ENCODE measurements at places on chromosomes 3 and 15.

- DNase-seq = no peak
These were observed 43.2 kb downstream of the NBEAL2 start for GRCh38 chr3:47022641-47023071.

GRCh38 chr3:4406746-4407568 is 60.1 kb downstream of the SUMF1 start:
- DNase-seq = no peak

GRCh38 chr3:72907731-72908620 is 20.1 kb downstream of the GXYLT2 start:
- peak; percentile 70 for DNase-seq

GRCh38 chr15:92383519-92384324 is 10.0 kb upstream of the ST8SIA2 start:
- DNase-seq = no peak

DNA sequence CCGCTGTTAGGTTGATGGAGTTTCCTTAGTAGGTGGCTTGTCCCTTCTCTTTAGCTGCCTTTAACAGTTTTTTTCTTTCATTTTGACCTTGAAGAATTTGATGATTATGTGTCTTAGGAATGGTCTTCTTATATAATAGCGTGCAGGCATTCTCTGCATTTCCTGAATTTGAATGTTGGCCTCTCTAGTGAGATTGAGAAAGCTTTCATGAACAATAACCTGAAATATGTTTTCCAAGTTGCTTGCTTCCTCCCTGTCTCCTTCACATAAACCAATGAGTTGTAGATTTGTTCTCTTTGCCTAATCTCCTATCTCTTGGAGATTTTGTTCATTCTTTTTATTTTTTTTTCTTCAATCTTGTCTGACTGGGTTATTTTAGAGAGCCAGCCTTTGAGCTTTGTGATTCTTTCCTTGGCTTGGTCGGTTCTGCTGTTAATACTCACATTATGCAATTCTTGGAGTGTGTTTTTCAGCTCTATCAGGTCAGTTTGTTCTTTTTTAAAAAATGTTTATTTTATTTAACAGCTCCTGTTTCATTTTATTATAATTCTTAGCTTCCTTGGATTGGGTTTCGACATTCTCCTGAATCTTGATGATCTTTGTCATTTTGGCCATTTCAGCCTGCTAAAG is 627.9 kb downstream of the SI start:
- DNase-seq = no peak

DNA sequence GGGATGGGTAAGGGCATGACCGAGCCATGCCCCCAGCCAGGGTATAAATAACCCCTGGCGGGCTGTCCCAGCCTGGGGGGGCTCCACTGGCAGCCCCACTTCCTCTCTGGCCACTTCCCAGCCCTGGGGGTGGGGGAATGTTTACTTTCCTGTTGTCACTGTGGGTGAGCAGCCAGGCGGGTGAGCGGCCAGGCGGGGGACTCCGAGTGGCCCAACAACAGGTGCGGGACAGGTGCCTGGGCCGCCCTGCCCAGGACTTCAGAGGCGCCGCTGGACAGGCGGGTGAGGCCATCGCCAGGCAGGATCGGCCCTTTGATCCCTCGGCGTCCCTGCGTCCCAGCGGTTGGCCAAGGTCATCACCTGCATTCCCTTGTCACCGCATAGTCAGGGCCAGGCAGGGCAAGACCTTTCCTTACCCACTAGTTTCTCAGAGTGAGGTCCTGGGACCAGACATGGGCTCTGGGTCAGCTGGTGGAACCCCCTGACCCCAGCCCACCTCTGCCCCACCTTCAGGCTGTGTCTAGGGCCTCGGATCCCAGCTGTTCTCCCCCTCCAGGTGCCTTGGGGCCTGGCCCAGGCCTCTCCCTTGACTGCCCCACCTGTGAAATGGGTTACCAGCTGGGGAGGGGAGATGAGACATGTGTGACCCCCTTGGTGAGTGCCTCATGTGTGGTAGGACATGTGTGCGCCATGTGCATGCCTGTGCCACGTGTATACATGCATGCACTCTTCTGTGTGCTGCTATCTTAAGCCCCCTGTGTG is 16.6 kb downstream of the SEMA3F start:
- DNase-seq = no peak

- no peak for DNase-seq
These were observed 9.0 kb upstream of the RHO start for GRCh38 chr3:129519449-129519848.

GRCh38 chr3:107600780-107601179 is 78.0 kb downstream of the BBX start:
- DNase-seq = no peak

- DNase-seq = peak; percentile 14
These were observed 297.2 kb downstream of the RPLP1 start for GRCh38 chr15:69749797-69750196.

GRCh38 chr15:92617549-92618520 is 37.7 kb downstream of the FAM174B start:
- no peak for DNase-seq

- no peak for DNase-seq
These were observed 22.6 kb upstream of the LRRN1 start for GRCh38 chr3:3776607-3777006.

DNA sequence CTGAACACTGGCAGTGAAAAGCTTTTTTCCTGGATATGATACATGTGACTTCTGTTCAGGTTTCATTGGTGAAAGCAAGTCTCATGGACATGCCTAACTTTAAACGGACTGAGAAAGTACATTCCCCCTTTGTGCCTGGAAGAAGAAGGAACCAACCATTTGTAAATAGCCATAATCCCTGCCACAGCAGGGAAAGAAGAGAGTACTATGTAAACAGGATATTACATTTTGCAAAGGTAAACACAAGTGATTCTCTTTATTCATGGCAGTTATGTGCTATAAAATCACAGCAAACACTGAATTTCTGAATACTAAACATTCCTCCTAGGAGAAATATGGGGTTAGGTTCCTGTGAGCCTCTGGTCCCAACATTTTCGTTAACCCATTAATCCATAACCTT is 46.8 kb downstream of the PRICKLE2 start:
- no peak for DNase-seq

GRCh38 chr15:51681303-51681963 is at the start of gene SCG3:
Gene SCG3 (plus strand): TSS chr15:51681503. CDS start chr15:51681756, 253 bp downstream.
- peak; percentile 88 for DNase-seq

GRCh38 chr3:177375316-177375715 is 178.0 kb upstream of the TBL1XR1 start:
- DNase-seq = no peak

DNA sequence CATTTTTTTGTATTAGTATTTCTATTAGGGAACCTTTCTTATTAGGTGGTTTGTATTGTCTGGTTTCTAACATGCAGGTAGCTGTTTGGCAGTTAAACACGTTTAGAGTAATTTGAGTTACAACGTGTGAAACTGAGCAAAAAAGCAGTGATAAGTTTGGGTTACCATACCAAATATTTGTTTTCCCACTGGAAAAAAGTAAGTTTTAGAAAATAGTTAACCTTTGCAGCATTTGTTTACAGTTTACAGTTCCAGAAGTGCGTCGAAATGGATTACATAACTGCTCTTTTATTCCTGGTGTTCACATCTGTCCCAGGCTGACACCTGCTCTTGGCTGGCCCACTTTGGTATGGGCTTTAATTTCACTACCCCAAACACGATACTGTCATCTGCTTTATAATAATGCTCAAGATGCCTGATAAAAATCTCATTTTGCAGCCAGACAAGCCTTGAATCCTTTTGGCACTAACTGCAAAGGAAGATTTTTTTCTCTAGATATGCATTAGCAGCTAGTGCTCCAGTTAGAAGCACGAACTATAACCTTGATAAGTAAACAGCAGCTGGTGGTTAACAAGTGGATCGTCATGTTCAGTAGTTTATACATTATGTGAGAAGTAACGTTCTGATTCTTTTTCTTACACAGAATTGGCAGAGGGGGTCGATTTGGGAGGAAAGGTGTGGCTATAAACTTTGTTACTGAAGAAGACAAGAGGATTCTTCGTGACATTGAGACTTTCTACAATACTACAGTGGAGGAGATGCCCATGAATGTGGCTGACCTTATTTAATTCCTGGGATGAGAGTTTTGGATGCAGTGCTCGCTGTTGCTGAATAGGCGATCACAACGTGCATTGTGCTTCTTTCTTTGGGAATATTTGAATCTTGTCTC is 5.3 kb downstream of the EIF4A2 start:
- no peak for DNase-seq

- no peak for DNase-seq
These were observed 861.9 kb upstream of the ARPP21 start for GRCh38 chr3:34777386-34777785.

GRCh38 chr3:133548090-133548489 is 25.4 kb upstream of the CDV3 start:
- no peak for DNase-seq

GRCh38 chr15:50064673-50065072 is 54.4 kb downstream of the ATP8B4 start:
- no peak for DNase-seq

DNA sequence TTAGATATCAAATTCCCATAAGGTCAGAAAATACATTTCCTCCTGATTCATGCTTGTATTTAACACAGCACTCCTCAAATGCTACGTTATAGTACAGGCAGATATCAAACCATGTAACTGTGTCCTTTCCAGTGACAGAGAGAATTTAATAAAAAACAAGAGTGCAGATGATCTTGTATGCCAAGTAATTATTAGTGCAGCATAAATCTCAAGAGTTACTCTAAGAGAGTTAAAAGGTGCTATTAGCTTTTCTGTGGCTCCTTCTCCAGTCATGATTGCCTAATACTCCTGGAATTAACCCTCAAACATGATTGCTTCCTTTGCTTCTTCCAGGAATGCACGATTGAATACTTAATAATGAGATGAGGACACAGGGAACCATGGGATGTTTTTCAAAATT is 413.0 kb upstream of the DPH6 start:
- peak; percentile 8 for DNase-seq

Data from epithelial cell of esophagus (primary cell).